ENCODE measurements at places on chromosomes 3 and 15.

GRCh38 chr3:102536456-102536855 is 101.6 kb downstream of the ZPLD1 start:
- DNase-seq = no peak

GRCh38 chr15:88564741-88565140 is 18.3 kb upstream of the DET1 start:
- no peak for DNase-seq

DNA sequence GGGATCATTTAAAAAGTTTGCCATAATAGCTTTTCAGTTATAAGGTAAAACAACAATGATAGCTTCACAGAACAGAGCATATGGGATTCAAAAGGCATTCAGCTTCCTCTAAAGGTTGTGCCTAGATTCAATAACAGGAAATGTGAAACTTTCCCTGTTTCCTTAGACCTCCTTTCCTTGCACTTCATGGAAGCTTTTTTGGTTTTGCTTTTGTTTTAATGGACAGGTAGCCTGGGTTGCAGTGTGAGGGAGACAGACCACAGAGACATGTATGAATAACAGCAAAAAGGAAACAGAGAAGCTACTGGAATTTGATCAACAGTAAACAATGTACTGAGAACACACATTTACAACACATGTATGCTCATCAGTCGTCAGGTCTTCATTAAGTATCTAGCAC is 2.3 kb upstream of the TNFAIP8L3 start:
- no peak for DNase-seq

- DNase-seq = no peak
Observed at GRCh38 chr15:59349680-59350420, 22.8 kb downstream of the MYO1E start.

DNA sequence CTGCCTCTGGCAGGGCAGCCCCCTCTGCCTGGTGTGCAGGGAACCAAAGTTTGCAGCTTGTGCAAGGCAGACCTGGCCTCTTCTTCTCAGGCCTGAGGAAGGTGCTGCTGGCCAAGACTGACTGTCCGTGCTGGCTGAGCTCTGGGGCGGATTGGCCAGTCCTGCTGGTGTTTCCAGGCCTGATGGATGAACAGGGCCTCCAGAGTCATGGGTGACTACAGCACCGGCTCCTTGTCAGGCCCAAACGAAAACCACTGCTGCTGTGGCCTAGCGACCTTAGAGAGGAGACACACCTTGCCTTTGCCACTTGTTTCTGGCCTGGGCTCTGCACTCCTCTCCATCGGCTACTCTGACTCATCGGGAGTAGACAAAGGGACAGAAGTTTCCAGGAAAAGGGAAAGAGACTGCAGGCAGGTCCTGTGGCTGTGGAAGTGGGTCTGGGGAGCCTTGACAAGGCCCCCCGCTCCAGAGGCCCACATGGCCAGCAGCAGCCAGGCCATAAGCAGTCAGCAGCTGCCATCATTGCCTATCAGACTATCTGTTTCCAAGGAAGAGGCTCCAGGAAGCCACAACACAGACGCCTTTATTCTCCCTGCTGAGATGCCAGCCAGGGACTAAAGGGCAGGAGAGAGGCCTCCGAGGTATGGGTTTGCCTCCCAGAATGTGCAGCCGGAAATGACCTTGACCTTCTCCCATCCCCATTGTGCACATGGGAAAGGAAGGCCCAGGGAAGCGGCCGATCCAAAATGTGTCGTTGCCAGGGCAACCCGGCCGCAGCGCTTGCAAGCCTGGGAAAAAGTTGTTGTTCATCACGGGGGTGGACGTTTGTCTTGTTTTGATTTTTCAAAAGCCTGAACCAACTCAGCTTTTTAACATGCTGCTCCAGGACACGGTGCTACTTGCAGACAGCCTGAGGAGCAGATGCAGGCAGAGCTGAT is 160.5 kb downstream of the CHSY1 start:
- no peak for DNase-seq

DNA sequence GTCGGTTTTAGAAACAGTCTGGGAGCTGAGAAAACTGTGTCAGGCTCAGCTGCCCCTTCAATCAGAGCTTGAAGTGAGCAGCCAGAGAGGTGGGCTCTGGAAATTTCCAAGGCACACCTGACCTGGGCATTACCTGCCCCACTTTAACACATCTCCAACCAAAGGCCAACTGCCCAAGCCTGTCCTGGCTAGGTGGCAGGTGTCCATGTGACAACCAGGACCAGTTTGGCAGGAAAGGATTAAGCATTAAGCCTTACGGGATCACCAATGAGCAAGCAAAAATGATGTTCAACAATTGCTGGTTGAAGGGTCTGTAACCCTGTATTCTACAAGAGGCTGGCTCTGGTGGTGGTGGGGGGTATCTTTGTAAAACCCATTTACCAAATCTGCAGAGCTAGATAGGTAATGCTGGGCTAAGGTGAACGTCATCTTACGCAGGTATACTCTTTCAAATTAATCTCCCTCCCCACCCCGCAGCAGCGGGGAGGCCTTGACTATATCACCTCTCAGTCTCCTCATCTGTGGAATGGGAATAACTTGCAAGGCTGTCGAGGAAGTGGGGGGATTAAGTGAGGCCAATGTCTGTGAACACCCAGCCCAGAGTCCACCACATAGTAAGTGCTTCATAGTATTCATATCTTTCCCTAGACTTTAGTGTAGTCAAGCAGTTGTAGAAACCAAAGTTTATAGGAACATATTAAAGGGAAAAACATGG is 183.2 kb downstream of the MEGF11 start:
- no peak for DNase-seq

- no peak for DNase-seq
Observed at GRCh38 chr3:181755959-181756358, 44.2 kb downstream of the SOX2 start.

Data from cortex of kidney (tissue), 1 donor.